Right ventricle myocardium superior (tissue), 1 donor: ENCODE measurements at places on chromosomes 5 and 9. TPM values are rescaled to one million over a fixed set of nuclear protein-coding genes. Genes with fewer than 3 reads are reported as not detected.

HSPB3 gene
- total RNA-seq, result 596 TPM

PCA3 gene
- total RNA-seq, result not detected

- no peak for DNase-seq
Observed at GRCh38 chr9:104256031-104256695, 162.1 kb downstream of the SMC2 start.

- no peak for DNase-seq
Observed at GRCh38 chr5:57887851-57888621, 405.4 kb upstream of the ACTBL2 start.

GRCh38 chr5:147626464-147626863, 116.6 kb upstream of the DPYSL3 start:
- DNase-seq, result no peak
